GM23248 (cell line): ENCODE measurements at places on chromosomes 2 and 18. TPM values are rescaled to one million over a fixed set of nuclear protein-coding genes. Genes with fewer than 3 reads are reported as not detected.
A peak's percentile ranks its signal among the peaks of the same experiment; 100 is the strongest.

DNA sequence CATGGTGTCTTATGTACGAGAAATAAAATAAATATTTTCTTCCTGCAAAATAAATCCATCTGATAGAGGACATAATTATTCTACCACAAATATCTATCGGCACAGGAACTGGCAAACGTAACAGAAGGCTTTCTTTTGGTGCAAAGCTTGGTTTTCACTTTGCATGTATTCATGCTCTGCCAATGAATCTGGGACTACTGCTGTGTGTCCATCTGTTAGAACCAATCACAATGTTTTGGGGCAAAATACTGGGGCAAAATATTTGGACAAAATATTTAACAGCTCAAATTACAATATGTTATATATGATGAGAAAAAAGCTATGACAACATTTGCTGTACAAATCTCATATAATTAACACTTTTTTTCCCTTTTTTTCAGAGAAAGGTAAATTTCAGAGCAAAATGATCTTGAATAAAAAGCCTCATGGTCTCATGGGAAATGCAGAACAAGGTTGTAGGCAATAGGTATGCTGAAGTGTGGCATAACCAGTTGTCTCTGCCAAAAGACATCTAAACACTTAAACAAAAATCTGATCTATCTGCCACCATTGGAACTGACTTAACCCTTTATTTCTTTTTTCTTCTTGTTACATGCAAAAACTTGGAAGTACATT is 923.2 kb downstream of the CPS1 start:
- no peak for DNase-seq

DNA sequence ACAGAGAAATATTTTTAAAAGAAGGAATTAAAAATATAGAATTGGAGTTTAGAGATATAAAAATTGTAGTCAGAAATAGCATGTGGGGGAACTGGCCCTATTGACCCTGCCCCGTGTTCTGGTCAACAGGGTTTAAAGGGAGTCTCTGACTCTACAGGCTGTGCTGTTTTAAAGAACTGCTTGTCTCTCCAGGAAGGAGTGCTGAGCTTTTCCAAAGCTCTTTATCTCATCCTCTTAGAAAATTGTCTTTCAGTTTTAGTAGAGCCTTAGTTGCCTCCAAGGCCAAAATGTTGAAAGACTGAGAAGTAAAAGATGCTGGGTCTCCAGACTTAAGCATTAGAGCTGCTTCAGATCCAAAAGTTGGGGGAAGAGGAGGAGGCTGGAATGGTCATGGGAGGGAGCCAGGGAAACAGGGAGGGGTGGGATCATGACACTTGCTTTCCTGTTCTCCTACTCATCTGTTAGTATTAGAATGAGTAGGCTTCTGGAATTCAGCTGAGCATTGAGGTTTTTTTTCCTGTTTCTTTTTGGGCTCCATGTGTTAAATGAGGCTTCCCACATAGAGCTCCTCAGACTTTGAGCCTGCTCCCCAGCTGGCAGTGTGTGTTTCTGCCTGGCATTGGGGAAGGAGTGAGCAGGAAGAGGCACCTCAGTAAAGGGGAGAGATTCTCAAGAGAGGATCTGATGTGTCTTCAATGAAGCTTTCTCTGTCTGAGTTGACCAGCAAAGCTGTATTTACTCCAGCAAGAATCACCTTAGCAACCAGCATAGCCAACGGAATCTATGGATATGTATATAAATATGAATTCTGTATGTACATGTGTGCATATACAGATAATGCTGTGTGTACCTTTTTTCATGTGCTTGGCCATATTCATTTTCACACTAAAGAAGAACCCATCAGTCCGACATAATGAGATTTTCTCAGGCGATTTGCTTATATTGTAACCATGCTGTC is 186.8 kb upstream of the FBXO11 start:
- DNase-seq, result peak; percentile 50

DNA sequence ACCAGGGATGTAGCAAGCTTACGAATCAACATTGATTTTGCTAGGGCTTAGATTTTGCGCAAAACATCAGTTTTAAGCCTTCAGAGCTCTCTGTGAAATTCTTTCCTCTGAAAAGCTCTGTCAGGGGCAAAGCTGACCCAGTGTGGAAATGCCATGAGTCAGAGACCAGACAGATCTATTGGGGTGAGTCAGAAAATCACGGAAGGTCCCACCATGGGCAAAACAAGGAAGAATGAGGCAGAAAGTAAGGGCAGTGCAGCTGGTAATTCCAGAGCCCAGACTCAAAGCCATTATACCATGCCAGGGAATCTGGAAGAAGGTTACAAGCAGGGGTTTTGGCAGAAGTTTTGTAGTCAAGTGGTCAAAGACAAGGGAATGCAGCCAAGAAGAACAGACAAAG is 256.6 kb upstream of the CTAGE1 start:
- DNase-seq, result peak; percentile 93

- no peak for DNase-seq
Observed at GRCh38 chr18:7711495-7711894, 144.4 kb downstream of the PTPRM start.

GRCh38 chr2:23376972-23377371 is 8.0 kb upstream of the KLHL29 start:
- DNase-seq, result no peak

GRCh38 chr2:38702413-38702812 is 36.5 kb downstream of the GALM start:
- DNase-seq, result peak; percentile 92

- peak; percentile 52 for DNase-seq
Observed at GRCh38 chr2:221124532-221125240, 447.4 kb downstream of the EPHA4 start.

- DNase-seq, result no peak
Observed at GRCh38 chr2:11457935-11458334, 8.0 kb downstream of the E2F6 start.

GRCh38 chr2:105640246-105640645 is 104.5 kb upstream of the NCK2 start:
- DNase-seq, result no peak

GRCh38 chr2:147051248-147051647 is 793.6 kb upstream of the ACVR2A start:
- peak; percentile 66 for DNase-seq

DNA sequence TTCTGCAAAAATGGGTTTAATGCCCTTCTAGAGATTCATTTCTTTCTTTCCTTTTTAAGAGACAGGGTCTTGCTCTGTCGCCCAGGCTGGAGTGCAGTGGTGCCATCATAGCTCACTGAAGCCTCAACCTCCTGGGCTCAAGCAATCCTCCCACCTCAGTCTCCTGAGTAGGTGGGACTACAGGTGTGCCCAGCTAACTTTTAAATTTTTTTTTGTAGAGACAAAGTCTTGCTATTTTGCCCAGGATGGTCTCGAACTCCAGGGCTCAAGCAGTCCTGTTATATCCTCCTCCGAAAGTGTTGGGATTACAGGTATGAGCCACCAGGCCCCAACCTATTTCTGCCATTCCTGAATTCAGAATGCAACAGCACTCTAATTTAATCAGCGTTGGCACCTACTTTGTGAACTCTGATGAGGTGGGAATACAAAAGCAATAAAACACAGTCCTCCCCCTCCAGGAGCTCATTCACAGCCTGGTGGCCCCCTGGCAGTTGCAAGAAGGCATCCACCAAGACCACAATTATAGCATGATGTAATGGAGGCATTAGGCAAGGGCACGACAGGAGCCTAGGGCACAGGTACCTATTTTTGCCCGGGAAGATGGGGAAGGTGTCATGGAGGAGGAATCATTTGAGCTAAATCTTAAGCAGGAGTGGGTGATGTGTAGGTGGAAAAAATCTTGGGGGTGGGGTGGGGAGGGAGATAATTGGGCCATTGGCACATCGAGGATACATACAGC is 5.1 kb downstream of the RHOB start:
- DNase-seq, result no peak

DNA sequence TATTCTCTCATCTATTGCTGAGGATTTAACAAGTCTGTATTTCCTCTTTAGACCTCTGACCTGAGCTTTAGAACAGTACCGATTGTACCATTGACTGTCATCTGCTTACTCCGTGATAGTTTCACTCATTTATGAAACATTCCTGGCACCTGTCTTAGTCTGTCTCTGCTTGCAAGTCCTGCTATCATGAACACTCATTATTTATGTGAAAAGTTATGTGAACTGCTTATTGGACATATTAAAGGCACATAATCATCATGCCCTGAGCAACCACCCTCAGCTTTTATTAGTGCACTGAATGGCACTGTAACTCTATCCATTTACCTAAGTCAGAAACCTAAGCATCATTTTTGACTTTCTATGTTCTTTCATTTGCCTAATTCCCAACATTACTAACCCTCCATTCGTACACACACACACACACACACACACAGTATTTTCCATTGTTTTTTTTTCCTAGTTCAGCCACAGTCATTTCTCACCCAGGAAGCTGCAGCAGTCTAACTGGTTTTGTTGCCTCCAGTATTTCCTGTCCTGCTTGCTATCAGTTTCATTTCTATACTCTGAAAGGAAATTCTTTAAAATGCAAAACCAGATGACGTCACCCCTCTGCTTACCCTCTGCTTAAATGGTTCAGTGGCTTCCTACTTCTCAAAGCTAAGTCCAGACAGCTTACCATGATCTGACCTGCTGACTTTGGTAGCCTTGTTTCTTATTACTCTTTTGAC is 146.1 kb downstream of the HAUS1 start:
- DNase-seq, result peak; percentile 59

- DNase-seq, result peak; percentile 75
Observed at GRCh38 chr2:28398101-28398834, 5.6 kb downstream of the FOSL2 start.

GRCh38 chr2:204265681-204266181 is 279.5 kb upstream of the PARD3B start:
- no peak for DNase-seq

Gene RFX8
- 5.1 and 6.4 TPM in 2 replicates for total RNA-seq

Gene SFT2D3
- 5.7 and 9.4 TPM in 2 replicates for total RNA-seq

Gene CHAC2
- 4.3 and 4.6 TPM in 2 replicates for total RNA-seq

Gene INHBB
- 3.4 and 5.6 TPM in 2 replicates for total RNA-seq

Gene TGFA
- total RNA-seq, result 14.8 and 17.3 TPM in 2 replicates

Gene ERFE
- 0.51 and 0.86 TPM in 2 replicates for total RNA-seq

Gene FAM237A
- not detected in 2 replicates for total RNA-seq

Gene MAP3K19
- not detected in 2 replicates for total RNA-seq

Gene SELENOI
- total RNA-seq, result 11.6 and 19.8 TPM in 2 replicates
